ENCODE measurements at places on chromosomes 7 and 10.

DNA sequence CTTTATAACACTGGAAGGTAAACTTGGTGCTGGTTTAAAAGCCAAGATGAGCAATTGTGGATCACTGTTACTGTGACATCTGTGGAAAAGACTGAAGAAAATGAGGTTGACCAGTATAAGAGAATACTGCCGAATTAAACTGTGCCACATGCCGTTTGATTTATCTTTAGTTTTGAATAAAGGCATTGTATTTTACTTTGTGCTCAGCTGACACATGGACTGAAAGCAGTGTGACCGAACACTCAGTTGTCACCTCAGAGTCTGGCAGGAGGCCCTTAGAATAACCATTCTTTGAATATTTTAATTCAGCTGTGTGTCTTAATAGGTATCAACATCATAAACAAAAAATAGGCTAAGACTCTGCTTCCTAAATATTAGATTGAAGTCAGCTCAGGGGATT, 133.7 kb upstream of the GJD4 start:
- DNase-seq, result no peak

DNA sequence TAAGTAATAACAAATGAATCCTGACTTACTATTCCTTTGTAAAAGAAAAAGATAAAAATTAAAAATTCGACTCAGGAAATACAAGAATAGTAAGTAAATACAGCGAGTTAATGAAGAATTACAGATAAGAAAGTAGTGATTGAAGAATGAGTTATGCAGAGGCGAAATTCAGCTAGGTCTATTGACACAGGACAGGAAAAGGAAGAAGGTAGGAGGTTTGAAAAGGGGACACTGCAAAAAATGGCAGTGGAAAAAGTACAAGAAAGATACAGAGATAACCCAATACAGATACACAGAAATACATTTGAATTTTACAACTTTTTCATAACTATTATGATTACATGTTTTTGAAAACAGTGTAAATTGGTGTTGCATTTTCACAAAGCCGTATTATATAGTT, 28.0 kb downstream of the JAZF1 start:
- no peak for DNase-seq

- DNase-seq, result peak; percentile 37
Observed at GRCh38 chr10:20040012-20040411, 223.8 kb downstream of the PLXDC2 start.

- DNase-seq, result peak; percentile 44
Observed at GRCh38 chr10:87589645-87590051, 70.0 kb upstream of the PAPSS2 start.

GRCh38 chr10:17394854-17395253, 59.5 kb downstream of the ST8SIA6 start:
- no peak for DNase-seq

All from iris pigment epithelial cell (primary cell).